ENCODE measurements at places on chromosomes 2 and 18.

- DNase-seq: no peak
Measured at GRCh38 chr2:161241894-161242293, 66.3 kb upstream of the PSMD14 start.

DNA sequence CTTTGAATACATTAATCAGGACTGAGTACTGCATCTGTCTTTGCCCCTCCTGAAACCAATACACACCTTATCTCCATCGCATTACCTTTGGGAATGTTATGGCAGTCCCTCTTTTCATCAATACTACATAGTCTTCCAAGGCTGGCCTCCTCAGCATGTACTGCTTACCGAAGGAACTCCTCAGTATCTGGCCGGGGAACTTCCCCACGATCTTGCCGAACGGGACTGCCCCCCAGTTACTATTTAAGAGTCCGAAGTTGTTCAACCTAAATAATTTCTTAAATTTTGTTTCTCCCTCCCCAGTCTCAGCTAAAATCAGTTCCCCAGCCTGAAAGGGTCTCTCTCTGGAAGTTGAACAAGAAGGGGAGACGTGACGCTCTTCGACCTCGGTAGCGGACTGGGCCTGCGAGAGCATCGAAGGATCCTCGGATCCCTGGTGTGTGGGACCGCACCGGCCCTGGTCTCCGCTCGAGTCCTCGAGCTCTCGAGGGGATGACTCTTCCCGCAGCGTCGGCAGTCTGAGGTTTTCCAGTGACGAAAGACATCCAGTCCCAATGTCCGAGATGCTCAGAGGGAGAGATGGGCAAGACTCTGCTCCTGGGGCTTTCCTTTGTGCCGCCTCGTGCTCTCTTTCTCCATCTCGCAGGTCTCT, 489 bp downstream of the TRMT61B start:
- no peak for DNase-seq

DNA sequence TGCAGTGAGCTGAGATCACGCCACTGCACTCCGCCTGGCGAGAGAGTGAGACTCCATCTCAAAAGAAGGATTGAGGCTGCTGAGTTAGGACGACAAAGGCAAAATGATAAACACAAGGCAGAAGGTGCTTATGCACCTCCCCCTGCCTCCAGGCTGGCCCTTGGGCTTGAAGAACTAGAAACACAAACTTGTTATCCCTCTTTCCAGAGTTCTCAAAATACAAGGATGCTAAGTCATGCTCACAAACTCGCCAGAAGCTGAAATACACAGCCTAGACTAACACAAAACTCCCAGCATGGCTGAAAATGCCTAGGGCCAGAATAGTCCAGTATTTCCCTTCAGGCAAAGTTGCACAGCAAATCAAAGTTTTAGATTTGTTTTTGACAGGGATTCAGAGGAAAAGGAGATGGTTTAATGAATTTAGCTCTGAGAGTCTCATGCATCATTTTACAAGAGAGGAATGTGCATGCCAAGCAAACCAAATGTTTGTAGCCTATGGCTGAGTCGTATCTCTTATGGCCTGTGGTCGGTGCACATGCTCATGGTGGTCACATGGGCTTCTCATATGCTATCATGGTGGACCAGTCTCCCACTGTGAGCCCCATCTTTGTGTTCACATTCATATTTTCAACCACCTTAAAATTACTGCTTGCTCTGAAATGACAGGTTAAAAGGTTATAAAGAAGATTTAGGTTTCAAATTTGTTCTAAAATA, 16.2 kb upstream of the MREG start:
- DNase-seq: no peak

DNA sequence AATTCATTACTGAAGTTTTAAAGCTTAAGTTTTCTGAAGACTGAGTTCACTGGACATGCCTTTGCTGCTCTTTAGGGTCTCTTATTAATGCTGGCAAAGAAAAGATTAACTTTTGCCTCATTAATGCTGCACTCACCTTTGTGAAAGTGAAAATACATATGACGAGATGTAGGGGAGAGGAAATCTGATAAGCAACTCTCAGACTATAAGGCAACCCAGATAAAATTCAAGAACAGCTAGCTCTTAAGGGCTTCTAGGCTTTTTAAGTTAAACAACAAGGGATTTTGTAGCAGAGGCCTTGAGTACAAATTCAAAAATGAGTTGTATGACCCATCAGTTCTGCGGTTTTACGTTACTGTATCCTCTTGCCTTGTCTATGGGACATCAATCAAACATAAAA, 143.7 kb downstream of the USP34 start:
- no peak for DNase-seq

DNA sequence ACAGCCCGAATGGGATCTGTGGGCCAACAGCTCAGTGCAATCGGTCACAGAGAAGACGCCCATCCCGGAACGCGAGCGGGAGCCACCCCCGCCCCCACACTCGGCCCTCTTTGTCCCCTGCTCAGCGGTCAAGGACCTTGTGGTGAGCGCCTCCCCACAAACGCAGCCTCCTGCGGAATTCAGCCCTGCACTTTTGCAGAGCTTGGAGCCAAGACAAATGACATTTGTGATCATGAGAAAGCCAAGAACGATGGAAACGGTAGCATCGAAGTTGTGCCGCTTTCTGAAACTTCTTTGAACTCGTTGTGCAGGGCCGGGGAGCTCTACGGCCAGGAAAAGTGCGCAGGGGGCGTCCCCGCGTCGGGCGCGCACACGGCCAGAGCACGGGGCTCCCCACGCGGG, 6.7 kb upstream of the SALL3 start:
- no peak for DNase-seq

DNA sequence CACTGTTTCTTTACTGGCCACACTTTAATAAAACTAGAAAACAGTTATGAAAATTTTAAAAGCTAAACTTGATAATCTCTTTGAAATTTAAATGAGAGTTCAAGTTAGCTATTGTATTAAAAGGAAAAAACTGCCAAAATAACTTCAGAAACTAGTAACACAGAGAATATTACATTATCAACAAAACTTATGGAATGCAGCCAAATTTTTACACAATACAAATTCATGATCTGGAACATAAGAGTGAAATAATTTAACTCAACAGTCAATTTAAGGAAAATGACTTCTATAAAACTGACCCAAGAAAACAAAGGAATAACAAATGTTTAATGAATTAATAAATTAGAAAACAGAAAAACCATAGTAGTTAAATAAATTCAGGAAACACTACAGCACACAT, 65.0 kb downstream of the TCF4 start:
- DNase-seq: no peak

- no peak for DNase-seq
Measured at GRCh38 chr18:38606841-38607240, 1041.2 kb upstream of the CELF4 start.
